ENCODE measurements at places on chromosomes 6 and 20.

- DNase-seq, result no peak
These were observed 402.2 kb downstream of the GJA1 start for GRCh38 chr6:121837545-121838229.

GRCh38 chr20:54231036-54231435, 23.1 kb downstream of the PFDN4 start:
- no peak for DNase-seq

GRCh38 chr6:13131935-13132661, 196.2 kb downstream of the TBC1D7 start:
- DNase-seq, result no peak

- no peak for DNase-seq
These were observed 386.9 kb upstream of the MAN1A1 start for GRCh38 chr6:119736296-119737021.

- DNase-seq, result no peak
These were observed 25.1 kb upstream of the KIAA0408 start for GRCh38 chr6:127484212-127484863.

DNA sequence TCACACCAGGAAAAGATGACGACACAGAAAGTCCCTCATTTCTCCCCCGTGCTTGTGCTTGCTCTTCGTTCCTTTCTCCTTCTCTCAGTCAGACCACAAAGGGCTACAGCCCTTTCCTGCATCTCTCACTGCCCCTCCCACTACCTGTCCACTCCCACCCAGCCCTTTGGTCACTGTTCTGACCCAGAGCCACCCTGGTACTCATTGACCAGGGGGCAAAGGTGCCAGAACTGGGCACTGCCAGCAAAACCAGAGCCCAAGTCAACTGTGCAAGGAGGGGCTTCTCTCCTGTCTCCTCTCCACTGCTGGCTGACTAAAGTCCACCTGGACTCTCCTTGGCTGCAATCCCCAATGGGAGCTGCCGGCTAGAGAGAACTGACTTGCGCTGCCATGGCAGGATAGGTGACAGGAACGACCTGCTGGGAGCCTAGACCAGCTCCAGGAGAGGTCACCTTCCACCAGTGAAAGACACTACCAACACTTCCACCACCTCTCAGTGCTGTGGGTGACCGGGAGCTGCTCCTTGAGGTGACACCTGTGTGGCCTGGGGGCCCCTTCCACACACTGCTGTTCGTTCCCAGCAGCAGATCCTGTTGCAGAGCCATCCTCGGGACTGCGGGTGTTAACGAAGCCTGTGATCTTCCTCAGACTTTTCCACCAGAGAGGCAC, 32.8 kb downstream of the KCNK17 start:
- DNase-seq, result no peak

GRCh38 chr6:3882431-3882830, 33.3 kb downstream of the FAM50B start:
- no peak for DNase-seq

DNA sequence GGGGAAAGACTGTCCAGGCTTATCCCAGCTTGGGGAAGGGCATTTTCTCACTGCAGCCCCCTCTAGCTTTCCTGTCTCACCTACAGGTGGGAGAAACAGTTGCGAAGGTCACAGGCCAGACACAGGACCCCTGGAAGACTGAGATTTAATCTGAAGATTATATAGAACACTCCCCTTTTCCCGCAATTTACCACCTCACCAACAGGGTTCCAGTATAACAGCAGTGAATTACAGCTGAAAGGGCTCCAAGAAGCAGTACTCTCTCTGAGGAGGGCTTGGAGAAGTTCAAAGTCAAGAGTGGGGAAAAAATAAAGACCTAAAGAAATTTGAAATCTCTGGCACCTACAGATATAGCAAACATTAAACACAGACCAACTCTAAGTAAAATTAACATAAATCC, 111.9 kb downstream of the ANKRD60 start:
- DNase-seq, result no peak

DNA sequence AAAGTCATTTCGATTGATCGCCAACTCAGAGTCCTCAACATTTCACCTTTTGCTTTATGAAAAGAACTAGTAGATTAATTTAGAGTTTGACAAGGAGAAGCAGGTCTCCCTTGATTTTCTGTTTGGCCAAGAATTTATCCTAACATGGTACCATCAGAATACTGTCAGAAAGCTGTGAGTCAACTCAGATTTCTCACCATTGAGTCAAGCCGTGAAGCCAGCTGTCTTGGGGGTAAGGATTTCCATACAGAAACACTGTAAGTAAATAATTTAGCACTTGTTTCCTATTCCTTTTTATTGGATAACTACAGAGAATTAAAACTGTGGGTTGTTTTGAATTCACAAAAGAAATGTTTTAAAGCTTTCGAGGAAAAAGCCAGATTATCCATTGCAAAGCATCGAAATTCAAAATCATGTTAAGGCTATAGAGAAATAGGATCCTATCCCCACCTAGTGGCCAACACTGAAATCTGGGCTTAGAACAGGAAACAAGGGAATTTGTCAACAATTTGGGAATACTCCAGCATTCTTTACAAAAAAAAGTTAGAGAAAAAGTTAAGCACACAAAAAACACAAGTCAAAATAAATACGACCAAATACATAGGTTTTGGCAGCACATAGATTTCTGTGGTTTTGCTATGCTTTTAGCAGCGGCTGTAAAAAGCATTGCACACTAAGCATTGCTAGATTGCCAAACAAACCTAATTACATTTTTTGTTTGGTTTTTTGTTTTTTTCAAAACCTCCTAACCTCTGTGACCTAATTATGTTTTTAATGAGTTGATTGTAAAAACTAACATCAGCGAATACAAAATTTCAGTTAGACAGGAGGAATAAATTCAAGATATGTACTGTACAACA, 44.2 kb downstream of the COL11A2 start:
- no peak for DNase-seq

DNA sequence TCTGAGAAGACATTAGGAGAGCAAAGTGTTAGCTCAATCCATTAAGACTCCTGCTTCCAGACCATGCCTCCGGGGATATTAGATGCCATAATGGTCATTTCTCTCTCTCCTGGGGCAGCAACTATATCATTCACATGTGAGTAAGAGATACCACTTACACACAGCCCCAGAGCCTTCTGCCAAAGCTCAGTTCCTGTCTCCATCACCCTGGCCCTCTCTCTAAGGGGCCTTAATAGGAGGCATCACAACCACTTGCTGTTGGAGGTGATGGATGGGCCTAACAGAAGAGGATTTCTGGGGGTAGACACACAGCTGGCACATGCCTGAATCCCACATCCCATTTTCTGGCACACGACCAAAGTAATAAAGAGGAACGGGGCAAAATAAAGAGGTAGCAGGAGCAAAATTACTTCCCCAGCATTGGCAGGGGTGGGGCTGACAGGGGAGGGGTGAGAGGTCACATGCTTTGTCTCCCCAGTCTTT, 34.0 kb upstream of the VSTM2L start:
- no peak for DNase-seq

Data from stimulated activated CD4-positive, alpha-beta T cell treated with anti-CD3 and anti-CD28 coated beads, Interleukin-1b, Interleukin-23, amount 100 ng/mL, for 24 hours (primary cell).